H54 (cell line): ENCODE measurements at places on chromosomes 16 and 17.

- DNase-seq = no peak
Observed at GRCh38 chr16:66996324-66996982, 8.1 kb downstream of the CES4A start.

- DNase-seq = no peak
Observed at GRCh38 chr16:24990803-24991202, 24.4 kb downstream of the ARHGAP17 start.

DNA sequence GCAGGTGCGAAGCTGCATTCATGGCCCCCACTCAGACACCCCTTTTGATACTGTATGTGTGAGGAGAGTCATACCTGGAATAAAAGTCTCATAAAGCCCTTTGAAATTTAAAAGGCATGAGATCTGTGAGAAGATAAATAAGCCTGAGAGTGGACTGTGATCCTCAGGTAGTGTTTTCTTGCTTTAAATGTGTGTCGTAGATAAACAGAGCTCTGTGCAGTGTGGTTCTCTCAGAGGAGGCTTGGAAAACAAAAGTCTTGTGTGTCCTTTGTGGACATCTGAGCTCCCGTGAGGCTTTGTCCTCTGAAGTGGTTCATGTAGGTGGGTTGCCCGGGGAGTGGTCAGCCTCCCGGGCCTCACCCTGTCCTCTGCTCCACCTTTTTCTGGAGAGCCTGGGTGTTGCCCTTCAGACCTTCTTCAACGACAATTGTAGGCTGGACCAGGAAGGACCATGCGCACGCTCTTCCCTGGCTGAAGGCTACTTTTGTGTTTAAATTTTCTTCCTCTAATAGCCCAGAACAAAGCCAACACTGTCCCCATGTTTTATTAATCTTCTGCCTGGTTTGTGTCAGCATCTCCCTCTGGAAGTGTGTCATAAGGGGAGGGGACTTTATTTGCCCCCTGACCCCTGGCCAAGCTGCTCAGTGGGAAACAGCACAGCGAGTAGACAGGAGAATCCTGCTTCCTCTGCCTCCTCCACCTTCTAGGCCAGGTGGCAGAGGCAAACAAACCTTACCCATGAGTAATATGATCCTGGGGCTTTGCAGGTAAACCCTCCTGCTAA, 151.2 kb downstream of the MSI2 start:
- no peak for DNase-seq

- peak; percentile 92 for DNase-seq
Observed at GRCh38 chr17:42422958-42423712, at the start of gene CAVIN1. Gene CAVIN1 (minus strand): TSS chr17:42423256. CDS start chr17:42423097, 159 bp downstream.

GRCh38 chr17:39848600-39848999, 15.5 kb downstream of the IKZF3 start:
- no peak for DNase-seq

- no peak for DNase-seq
Observed at GRCh38 chr16:67775273-67775672, 31.1 kb downstream of the RANBP10 start.

DNA sequence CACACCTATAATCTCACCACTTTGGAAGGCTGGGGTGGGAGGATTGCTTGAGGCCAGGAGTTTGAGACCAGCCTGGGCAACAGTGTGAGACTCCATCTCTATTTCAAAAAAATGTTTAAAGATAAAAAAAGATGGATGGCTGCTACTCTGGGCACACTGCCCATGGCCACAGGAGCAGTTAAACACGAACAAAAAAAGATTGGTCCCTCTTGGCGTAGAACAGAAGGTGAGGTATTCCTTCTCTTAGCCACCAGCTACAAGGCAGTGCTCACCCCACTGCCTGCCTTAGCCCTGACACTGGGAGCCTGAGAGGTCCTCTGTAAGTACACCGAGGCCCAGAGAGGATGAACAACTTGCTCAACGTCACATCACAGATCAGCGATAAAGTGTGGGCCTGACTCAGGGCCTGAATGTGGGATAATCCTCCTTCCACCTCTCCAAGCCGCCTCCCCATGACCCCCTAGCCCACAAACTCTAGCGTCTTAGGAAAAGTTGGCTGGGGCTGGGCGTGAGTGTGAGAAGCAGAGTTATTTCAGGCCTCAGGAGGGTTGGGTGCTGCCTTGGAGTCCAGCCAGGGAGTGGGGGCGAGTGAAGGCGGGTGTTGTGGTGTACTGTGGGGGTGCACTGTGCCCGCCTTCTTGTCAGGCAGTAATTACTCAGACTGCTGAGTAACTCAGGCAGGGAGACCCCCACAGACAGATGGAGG, 2.3 kb upstream of the DPH1 start:
- DNase-seq = no peak

- no peak for DNase-seq
Observed at GRCh38 chr16:88881007-88881615, 14.7 kb upstream of the PABPN1L start.

DNA sequence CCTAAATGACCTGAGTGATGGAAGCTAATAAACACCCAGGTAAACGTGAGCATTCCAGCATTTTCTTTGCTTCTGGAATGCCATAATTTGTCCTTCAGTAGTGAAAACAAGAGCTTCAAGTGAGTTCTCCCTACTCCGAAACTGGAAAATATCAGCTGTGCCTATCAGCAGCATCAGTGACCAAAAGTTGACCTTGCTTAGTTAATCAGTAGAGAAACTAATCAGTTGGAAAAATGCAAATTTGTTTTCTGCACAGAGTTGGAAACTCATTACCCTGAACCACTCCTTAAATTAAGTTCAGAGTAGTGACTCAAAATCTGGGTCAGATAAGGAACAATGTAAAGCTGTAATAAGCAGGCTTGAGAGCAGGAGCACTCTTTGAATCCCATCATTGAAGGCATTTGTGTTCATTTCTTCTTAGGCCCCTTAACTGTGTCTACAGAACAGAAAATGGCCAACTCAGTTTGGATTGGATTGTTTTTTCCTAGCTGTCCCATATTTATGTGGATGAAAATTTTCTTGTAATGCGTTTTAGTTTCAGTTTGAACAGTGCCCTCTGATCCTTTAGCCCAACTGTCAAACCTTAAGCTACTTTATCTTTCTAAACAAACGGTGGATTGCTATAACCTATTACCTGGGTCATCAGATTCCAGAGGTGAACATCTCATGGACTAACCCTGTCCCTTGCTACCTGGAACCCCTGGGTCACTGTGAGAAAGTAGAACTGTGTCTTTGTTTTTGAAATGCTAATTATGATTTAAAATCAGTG, 290.4 kb downstream of the TOX3 start:
- DNase-seq = no peak

DNA sequence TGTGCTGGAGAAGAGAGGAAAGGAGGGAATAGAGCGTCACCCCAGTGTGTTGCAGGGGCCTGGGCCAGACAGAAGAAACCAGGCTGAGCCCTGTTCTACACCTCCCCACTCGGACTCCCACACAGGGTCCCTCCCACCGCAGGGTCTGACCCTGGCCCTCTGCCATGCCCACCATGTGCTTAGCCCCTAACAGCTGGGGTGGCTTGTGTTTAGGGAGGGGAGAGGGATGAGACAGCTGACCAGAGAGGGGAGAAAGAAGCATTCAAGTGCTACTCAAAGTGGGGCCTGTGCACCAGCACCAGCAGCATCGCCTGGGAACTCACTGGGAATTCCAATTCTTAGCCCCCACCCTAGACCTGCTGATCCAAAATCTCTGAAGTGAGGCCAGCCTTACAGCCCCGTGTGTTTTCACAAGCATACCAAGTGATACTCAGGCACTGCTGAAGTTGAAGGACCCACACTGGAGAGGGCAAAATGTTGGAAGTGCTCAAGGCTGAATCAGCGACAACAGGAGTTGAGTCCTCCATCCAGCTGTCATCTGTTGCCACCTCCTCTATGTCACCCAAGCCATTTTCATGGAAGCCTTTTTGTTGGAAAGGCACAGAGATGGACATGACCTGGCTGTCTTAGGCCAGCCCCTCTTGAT, 47.0 kb downstream of the FZD2 start:
- no peak for DNase-seq

DNA sequence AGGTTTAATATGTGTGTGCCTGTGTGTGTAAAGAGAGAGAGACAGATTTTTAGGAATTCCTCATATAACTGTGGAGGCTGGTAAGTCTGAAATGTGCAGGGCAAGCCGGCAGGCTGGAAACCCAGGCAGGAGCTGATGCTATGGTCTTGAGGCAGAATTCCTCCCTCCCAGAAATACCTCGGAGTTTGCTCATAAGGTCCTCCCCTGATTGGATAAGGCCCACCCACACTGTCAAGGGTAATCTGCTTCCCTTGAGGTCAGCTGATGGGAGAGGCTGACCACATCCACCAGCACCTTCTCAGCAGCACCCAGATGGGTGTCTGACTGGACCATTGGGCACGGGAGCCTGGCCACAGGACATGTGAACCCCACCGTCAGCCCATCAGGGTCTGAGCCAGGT, 42.4 kb downstream of the C16orf95 start:
- no peak for DNase-seq

DNA sequence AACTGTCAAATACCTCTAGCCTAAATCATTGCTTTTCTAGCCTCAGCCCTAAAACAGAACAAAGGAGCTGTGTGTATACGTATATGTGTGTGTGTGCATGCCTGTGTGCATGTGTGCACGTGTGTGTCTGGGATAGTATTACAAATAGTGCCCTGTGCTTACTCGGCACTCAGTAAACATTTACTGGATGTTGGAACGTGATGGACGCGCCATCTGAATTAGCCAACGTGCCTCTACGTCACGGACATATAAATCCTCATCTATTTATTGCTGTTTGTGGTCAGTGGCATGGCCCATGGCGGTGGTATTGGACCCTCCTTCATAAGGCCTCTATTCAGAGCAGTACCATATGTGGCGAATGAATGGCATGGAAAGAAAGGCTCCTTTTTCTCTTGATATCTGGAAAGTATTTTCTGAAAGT, 37.5 kb downstream of the WWP2 start:
- DNase-seq = no peak

GRCh38 chr17:75734674-75735294, 13.5 kb downstream of the ITGB4 start:
- no peak for DNase-seq

DNA sequence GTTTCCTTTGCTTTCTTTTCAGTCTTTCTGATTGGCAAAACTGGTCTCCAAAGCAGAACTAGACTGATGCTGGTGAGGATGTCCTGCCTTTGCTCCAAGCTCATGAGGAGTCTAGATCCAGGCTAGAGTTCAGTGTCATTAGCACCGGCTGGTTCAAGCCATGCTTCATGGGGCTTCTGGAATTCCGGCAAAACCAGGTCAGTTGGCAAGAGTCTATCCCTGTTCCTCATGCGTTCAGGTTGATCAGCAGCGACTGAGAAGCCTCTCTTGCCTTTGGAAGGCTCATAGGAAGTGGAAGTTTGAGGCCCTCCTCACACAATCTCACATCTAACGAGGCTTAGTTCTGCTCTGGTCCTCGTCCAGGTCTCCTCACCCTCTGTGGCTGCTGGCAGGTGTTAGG, 194.3 kb downstream of the HS3ST3A1 start:
- no peak for DNase-seq

- DNase-seq = no peak
Observed at GRCh38 chr16:77290451-77291115, 91.4 kb downstream of the SYCE1L start.

- no peak for DNase-seq
Observed at GRCh38 chr16:88479793-88480760, 27.0 kb downstream of the ZFPM1 start.

DNA sequence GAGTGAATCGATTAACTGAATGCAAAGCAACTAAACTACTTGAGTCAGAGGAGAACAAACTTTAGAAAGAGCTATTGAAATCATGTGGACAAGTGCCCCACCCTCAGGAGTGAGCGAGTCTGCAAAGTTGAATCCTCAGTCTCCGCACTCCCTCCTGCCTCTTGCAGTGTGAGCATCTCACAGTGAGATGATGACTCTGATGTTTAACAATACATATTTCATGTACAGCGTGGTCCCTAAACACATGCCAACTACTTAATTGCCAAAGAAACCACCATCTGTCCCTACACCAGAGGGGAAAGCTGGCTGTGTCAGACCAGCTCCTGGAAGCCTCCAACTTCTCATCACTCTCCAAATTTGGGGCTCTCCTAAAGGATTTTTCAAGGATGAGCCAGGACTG, 31.2 kb downstream of the PIMREG start:
- DNase-seq = no peak

DNA sequence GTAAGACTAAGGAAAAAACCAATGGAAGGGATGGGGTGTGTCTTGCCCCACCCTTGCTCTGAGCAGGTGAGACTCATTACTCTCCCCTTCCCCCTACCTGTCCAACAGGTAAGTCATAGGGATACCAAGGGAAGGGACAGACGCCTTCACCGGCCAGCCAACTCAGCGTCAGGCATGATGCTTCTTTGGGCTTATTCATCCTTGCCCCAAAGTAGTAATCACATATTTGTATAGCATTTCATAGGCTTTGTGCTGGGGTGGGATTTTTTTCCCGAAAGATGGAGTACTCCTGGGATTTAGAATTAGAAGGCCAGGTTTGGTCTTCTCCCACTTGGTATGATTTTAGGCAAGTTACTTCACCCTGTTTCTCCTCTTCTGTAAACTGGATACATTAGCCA, 509 bp upstream of the JUP start:
- no peak for DNase-seq
